Neural crest cell (in vitro differentiated cells): ENCODE measurements at places on chromosomes 6 and 20.

DNA sequence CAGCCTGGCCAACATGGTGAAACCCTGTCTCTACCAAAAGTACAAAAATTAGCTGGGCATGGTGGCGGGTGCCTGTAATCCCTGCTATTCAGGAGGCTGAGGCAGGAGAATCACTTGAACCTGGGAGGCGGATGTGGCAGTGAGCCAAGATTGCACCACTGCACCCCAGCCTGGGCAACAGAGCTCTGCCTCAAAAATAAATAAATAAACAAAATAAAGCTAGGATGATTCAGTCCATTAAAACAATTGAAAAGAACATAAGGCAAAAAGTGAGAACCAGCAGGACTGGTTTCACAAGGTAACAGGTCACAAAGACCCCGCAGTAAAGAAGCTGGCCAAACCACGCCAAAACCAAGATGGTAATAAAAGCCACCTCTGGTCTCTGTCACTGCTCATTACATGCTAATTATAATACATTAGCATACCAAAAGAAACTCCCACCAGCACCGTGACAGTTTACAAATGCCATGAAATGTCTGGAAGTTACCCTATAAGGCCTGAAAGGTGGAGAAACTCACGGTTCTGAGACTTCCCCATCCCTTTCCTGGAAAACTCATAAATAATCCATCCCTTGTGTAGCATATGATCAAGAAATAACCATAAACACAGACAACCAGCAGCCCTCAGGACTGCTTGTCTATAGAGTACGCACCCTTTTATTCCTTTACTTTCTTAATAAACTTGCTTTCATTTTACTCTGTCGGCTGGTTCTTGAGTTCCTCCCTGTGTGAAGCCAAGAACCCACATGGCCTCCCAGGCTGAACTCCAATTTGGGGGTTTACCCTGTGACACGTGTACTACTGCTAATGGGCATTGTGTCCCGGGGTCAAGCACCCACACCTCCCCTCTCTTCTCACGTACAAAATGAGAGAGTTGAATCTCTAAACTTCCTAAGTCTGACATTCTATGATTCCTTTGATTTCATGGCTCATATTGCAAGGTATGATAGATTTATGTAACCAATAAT is 10.2 kb downstream of the LAMA4 start:
- DNase-seq: no peak

DNA sequence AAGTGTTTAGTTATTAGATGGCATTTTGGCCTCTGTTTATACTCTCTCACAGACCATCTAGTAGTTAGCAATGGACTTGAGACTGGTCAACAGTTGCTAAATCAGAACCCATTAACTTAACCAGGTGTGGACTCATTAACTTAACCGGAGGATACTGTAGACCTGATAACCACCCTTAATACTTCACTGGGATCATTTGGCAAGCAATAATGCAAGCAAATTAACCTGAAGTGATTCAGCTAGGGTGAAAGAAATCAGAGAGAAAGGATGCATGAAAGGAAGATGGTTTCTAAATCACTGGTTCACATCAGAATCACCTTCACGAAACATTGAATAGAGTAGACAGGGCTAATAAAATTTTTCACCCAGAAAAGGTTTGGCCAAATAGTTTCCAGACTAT is 73.3 kb downstream of the TMEM244 start:
- DNase-seq: no peak

DNA sequence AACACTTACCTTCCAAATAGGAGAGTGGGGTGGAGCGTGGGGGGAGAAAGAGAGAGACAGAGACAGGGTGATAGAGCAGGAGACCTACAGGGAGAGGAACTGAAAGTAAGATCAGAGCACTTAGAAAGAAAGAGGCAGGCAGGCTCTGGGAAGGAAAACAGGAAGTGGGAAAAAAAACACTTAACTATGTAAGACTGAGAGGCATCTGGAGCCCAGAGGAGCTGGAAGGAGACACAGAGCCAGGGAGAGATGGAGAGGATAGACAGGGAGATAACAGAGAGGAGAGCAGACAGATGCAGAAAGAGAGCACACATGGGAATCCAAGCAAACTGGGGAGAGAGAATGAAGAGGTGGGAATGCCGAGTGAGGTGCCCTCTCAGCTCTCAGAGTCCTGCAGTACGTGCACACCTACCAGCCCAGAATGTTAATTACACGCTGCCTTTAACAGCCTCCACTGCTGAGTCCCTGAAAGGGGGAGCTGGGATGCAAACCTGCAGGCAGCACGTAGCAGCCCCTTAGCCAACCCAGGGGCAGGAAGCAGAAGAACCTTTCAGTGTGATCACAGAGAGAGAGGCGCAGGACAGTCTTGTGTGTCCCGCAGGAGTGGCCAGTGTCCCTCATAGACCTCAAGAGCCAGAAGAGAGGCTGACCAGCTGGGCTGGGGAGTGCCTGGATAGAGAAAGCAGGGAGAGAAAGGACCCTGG is 132.7 kb upstream of the LRFN2 start:
- no peak for DNase-seq

DNA sequence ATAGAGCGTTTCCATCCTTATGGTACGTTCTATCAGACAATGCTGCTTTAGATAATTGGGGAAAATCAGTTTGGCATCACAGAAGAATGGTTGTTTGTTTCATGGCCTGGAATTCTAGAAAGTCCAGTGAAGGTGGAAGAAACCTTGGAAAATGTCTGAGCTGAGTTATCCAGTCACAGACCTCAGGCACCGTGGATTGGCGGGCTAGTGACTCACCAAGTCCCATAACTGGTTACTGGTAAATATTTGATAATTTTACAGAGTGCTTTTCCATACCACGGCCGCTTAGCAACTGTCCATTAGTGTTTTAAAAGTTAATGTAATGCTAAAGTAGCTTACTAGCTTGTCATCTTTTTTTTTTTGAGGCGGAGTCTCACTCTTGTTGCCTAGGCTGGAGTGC is 99.4 kb downstream of the SLC35B3 start:
- no peak for DNase-seq

DNA sequence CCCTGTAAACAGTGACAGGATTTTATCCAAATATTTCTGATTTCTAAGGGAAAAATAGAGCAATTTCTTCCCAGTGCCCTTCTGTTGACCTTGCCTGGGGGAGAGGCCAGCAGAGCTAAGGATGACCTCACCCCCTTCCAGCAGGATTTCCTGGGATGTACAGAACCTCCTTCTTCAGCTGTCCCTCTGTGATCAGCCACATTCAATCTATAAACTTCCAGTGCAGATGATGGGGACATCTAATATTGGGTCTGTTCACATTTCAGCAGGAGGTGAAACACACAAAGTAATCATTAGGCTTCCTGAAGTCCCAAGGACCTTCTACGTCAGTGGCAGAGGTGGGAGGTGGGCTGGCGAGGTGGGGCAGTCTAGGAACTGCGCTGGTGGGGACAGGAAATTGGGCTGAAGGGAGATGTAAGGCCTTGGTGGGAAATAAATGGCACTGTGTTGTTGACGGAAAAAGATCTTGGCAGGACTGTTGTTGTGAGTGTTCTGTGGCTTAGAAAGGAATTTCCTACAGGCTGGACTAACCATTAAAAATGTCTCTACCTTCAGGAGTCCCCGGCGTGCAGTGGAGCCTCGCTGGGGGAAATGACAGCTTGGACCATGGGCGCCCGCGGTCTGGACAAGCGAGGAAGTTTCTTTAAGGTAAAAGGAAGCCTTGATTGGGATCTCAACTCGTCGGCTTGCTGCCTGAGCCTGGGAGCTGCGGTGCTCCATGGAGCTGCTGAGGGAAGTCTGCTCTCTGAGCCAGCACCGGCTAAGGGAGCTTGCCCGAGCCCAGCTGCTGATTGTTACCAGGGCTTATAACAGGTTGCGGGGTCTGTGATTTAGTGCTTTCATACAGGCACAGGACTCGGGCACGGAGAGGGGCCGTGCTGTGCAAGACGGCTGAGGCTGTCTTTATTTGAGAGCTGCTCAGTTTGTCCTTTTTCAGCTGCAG is 127.9 kb upstream of the NAA20 start:
- no peak for DNase-seq

GRCh38 chr6:13303668-13304017 is 24.7 kb downstream of the TBC1D7 start:
- DNase-seq: no peak

DNA sequence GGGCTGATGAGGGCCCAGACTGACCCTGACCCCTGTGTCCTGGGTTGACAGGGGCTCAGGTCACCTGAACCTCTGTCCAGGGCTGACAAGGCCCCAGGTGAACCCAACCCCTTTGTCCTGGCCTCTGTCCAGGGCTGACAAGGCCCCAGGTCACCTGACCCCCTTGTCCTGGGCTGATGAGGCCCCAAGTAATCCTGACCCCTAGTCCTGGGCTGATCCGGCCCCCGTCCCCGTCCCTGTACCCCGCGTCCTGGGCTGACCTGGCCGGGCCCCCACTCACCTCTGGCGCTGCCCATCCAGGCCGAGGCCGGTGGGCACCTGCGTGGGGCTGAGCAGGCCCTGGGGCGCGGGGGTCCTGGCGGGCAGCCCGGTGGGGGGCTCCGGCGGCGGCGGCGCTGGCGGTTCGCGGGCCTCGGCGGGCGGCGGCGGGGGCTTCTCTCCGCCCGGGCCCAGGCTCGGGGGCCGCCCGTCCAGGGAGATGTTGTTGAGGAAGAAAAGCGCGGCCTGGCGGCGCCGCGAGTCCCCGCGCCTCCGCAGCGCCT is 379 bp downstream of the CABLES2 start:
- DNase-seq: no peak

GRCh38 chr20:3828798-3829197 is 8.5 kb downstream of the AP5S1 start:
- DNase-seq: no peak

- no peak for DNase-seq
Measured at GRCh38 chr6:77653816-77654215, 977 bp downstream of the MEI4 start.

- peak; percentile 20 for DNase-seq
Measured at GRCh38 chr20:4083098-4083865, 67.9 kb upstream of the RNF24 start.

- no peak for DNase-seq
Measured at GRCh38 chr6:163132050-163132750, 282.3 kb upstream of the QKI start.

DNA sequence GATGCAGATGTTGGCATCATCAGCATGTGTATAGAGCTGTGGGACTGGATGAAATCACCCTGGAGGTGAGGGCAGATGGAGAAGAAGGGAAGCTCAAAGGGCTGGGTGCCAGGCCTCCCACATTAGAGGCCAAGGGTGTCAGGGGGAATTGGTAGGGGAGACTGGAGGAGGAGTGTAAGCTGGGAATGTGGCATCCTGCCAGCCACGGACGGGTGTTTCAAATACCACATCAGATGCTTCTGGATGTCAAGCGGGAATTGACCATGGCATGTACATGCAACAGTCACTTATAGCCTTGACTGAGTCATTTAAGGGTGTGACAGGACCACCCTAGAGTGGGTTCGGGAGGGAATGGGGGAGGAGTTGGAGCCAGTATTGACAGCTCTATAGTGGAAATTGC is 9.6 kb downstream of the ERGIC3 start:
- no peak for DNase-seq

DNA sequence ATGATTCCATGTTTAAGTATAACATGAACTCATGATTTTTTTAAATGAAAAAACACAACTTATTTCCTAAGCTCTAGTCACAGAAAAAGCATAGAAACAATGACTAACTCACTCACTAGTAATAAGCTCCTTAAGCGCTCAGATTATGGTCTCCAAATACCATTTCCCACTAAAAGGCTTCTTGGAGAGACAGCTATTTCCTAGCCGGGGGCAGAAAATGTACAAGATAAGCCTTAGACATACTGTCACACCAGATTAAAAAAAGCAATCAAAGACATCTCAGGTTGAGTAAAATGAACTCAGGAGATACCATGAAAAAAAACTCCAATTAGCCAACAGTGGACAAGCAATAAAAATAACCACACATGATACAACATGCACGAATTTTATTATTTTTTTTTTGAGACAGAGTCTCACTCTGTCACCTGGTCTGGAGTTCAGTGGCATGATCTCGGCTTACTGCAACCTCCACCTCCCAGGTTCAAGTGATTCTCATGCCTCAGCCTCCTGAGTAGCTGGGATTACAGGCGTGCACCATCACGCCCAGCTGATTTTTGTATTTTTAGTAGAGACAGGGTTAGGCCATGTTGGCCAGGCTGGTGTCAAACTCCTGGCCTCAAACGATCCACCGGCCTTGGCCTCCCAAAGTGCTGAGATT is 14.9 kb downstream of the SRPK1 start:
- no peak for DNase-seq

DNA sequence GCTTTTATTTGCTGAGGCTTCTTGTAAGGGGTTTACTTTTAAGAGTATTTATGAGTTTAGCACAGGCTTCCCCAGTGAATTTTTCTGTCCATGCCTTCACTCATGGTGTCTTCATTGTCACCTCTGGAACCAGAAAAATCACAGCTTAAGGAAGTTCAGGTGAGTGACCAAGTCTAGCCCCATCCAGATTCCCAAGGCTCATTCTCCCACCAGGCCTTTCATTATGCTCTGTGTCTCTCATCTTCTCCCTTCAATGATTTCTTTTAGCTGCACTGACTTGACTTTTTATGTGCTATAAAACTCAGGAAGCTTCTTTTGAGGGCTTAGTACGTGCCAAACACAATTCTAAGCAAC is 64.9 kb upstream of the NEDD9 start:
- DNase-seq: no peak

DNA sequence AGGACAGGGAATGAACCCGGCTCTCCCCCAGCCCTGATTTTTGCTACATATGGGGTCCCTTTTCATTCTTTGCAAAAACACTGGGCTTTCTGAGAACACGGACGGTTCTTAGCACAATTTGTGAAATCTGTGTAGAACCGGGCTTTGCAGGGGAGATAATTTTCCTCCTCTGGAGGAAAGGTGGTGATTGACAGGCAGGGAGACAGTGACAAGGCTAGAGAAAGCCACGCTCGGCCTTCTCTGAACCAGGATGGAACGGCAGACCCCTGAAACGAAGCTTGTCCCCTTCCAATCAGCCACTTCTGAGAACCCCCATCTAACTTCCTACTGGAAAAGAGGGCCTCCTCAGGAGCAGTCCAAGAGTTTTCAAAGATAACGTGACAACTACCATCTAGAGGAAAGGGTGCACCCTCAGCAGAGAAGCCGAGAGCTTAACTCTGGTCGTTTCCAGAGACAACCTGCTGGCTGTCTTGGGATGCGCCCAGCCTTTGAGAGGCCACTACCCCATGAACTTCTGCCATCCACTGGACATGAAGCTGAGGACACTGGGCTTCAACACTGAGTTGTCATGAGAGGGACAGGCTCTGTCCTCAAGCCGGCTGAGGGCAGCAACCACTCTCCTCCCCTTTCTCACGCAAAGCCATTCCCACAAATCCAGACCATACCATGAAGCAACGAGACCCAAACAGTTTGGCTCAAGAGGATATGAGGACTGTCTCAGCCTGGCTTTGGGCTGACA is 28.8 kb upstream of the ZBP1 start:
- DNase-seq: no peak

- DNase-seq: no peak
Measured at GRCh38 chr20:18727032-18727508, 86.5 kb upstream of the SCP2D1 start.

DNA sequence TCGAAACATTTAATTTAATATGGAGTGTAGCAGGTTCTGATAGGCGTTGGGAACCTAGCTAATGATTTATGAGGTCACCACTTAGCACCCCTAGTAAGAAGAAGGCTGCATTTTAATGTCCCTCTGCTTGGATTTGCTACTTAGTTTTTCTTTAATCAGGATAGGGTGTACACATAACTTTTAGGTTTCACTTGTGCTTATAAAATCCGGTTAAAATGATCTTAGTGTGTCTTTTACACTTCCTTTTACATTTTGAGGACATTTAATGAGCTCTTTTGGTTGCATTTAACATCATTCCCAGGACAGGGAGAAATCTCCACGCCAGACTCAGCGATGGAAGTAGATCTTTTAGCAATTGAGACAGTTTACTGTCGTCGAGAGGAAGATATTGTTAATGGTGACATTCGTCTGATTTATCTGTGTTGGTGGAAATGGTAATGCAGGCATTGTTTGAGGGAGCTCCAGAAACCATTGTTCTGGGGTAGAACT is 5.6 kb downstream of the TFAP2A start:
- DNase-seq: no peak
